Amniotic stem cell (primary cell): ENCODE measurements at places on chromosomes 6 and 20.
A peak's percentile ranks its signal among the peaks of the same experiment; 100 is the strongest.

DNA sequence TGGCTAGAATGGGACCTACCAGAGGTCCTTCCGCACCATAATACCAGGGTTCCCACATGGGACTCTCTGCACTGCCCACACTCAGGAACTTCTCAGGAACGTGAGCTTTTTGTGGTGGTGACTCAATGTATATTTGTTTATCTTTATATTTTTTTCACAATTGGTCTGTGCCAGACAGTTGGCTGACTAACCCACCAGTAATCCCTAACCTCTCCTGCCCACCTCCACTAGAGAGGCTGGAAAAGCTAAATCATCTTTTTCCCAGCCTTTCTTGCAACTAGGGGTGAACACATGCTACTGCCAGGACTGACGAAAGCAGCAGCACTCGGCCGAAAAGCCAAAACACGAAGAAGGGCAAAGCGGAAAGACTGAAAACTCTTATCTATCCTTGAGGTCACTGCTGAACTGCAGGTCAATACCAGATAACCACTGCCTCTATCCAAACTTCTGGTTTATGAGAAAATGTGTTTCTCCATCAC, 112.9 kb downstream of the TRERF1 start:
- DNase-seq, result peak; percentile 90

DNA sequence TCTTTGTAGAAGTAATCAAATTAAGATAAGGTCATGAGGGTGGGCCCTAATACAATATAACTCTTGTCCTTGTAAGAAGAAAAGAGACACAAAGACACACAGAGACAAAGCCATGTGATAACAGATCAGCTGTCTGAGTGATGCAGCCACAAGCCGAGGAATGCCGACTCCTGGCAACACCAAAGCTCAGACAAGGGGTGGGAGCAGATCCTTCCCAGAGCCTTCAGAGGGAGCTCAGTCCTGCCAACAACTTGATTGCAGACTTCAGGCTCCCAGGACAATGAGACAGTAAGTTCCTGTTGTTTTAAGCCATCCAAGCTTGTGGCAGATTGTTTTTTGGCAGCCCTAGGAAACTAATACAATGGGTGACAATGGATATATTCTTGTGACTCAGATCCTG, 325.0 kb upstream of the AGPAT4 start:
- no peak for DNase-seq

DNA sequence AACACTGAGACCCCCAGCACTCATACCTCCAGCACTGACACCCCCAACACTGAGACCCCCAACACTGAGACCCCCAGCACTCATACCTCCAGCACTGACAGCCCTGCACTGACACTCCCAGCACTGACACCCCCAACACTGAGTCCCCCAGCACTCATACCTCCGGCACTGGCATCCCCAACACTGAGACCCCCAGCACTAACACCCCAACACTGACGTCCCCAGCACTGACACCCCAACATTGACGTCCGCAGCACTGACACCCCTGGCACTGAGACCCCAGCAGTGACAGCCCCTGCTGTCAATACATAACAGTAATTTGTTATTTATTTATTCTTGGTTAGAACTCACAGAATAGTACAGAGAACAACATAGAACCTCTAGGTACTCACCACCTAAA, 58.0 kb downstream of the ERMARD start:
- DNase-seq, result no peak

DNA sequence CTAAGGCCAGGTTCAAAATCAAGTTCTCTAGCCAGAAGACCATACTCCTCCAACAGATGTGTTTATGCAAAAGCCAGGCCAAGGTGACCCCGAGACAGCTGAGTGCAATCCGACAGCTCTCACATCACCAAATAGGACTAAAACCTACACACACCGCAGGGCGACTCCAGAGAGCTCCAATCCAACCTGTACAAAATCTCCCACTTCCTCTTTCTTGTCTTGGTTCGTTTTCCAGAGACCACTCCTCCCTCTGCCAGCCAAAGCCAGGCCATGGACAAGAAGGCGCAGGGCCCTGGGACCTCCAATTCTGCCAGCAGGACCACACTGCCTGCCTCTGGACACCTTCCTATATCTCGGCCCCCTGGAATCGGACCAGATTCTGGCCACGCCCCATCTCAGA, 11.5 kb upstream of the NOP56 start:
- DNase-seq, result no peak

DNA sequence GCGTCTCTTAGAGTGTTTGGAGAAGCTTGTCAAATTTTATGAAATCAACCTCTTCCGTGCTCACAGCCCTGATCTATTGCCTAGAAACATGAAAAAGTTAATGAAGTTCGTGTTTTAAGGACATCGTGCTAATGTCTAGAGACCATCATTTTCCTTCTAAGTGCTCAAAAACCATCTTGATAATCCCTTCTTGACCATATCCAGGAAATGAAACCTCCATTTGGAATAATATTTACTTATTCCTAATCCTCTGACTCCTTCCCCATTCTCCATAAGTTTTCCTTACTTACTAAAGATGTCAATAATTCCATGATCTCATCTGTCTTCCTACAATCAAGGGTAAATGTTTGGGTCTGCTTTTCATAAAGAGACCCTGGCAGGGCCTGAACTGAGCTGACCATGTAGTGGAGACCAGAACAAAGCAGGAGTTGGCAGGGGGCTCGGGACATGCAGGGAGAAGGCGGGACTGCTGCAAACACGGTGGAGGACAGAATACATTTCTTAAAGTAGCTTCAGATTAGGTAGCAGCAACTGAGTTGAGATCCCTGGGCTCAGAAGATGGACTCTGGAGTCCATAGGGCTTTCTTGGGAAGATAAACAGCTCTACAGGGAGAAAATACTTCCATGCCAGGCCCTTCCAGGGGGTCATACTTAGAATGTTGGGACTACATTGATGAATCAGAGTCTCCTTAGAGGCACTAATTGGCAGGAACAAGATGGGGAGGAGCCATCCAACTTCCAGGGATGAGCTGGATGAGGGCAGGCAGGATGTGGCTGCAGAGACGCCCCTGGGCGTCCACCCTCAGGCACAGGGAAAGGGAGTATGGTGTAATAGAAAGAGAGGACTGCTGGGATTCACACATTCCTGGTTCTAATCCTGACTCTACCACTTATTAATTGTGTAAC, 100.7 kb downstream of the RIN2 start:
- no peak for DNase-seq

DNA sequence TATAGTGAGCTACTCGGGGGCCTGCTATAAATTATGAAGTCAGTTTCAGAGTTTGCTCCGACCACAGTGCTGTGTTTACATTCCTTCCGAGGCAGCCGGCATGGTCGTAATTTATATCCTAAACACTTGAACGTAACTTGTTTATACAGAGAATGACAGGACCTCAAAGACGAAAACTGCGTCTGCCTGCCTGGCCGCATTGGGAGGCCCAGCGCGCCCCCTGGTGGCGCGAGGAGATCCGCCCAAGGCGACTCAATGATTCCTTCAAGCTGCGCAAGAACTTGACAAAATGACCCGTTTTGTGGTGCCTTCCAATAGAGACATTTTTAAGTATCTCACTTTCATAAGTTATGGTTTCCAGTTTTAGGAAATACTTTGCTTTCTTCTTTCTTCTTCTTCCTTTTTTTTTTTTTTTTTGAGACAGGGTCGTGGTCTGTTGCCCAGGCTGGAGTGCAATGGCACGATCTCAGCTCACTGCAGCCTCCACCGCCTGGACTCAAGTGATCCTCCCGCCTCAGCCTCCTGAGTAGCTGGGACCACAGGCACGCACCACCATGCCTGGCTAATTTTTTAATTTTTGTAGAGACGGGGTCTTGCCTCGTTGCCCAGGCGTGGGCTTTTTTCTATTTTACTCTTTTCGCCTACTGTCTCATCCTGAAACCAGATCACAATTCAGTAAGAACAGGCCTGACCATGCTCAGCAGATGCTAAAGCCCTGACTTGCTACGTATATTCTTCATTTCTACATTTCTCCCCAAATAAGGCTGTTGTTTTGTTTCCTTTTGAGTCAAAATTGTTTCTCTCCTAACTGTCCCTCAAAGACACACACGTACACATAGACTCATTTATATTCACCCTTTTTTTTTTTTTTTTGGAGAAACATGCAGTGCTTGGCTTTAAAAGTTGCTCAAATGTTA, 7.8 kb downstream of the FOXF2 start:
- peak; percentile 61 for DNase-seq

DNA sequence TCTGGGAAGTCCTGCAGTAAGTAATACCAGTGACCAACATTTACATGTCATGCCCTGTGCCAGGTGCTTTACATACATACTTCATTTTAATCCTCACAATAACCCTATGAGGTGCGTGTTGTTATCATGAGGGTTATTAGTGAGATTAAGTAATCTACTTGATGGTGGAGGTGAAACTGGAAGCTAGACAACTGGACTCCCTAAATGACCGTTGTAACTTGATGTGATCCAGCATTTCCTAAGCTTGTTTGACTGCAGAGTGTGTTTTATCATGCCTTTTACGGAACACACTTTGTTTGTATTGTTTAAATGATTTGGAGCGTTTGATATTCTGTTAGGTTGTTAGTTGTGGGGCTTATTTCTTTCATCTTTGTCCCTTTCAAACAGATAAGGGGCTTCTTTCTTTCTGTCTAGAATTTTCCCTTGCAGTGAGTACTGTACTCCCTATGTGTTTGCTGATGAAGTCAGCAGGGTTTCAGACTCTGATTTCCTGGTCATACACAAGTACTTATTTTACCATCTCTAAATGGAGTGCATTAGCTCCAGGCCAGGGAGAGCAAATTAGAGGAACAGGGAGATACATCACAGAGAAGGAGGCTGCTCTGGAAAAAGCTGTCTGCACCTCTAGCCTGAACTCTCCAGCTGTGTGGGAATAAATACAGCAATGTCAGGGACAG, 29.7 kb downstream of the CHMP4B start:
- no peak for DNase-seq

- DNase-seq, result no peak
Measured at GRCh38 chr20:22554391-22554790, 30.0 kb downstream of the FOXA2 start.

GRCh38 chr20:52130406-52130805, 61.2 kb downstream of the ZFP64 start:
- no peak for DNase-seq

- DNase-seq, result peak; percentile 19
Measured at GRCh38 chr6:132445201-132445951, 44.1 kb upstream of the MOXD1 start.

- DNase-seq, result no peak
Measured at GRCh38 chr20:49956689-49957088, 20.5 kb downstream of the RNF114 start.

DNA sequence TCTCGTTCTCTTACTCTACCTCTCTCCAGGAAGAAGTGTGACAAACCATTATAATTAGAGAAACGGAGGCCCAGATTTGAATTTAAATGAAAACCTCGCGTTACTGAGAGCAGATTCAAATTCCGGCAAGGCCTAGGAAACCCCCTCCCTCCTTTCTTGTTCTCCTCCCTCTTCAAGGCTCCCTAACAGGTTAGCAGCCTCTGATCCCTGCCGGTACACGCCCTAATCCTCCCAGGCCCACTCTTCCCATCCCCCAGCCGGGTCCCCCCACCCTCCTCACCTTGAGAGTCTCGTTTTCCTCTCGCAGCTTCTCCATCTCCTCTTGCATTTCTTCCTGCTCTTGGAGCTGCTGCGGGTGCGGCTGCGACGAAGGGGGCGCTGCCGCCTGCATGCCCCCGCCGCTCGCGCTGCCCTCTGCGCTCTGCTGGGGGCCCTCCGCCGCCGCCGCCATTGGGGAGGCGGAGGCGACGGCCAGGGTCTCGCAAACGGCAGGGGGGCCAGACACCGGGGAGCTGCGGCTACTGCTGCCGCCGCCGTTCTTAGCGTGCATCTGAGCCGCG, 3.8 kb downstream of the MTCL3 start:
- no peak for DNase-seq

DNA sequence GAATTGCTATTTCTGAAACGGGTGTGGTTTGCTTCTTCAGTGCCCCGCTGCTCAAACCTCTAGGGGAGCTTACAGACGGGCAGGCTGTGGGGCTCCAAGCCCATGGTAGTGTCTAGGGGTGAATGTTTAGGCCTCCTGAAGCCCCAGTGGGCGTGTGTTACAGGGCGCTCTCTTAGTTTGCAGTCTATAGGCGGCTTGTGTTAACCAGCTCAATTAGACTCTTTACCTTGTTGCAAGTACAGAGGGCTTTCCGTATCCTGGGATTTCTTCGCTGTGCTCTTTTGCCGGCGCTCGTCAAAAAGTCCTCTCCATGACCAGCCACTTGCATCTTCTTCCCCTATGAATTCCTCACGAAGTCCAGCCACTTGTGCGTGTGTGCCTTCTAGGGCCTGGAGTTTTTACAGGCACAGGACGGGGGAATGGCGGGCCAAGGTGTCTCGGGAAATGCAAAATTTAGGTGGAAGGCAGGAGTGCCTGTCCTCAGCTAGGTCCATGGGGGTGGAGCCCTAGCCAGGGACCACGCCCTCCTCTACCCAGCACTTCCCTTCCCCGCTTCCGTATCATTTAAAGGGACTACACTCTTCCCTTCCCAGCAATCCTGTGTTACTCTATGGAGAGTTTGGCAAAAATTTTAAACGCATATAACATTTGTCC, 94.5 kb downstream of the HTR1B start:
- DNase-seq, result no peak

- DNase-seq, result no peak
Measured at GRCh38 chr6:111184827-111185532, 97.7 kb downstream of the SLC16A10 start.

DNA sequence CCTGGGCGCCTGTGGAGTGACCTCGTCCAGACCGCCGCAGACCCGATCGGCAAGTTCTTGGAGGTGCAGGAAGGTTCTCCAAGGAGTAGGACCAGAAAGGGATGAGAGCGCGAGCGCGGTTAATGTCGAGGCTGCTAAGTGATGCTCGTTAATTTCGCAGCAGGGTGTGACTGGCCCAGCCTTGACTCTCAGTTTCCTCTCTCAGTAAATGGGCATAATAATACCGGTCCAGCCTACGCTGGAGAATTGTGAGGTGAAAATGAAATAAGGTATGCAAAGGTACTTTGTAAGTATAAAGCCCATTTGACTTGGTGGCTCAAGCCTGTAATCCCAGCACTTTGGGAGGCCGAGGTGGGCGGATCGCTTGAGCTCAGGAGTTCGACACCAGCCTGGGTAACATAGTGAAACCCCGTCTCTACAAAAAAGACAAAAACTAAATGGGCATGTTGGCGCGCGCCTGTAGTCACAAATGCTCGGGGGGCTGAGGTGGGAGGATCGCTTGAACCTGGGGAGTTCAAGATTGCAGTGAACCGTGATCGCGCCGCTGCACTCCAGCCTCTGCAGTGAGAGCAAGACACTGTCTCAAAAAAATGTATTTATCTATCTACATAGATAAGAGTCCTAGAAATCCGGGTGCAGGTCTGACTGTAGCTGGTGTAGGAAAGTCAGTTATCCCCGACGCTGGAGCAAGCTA, 634 bp upstream of the BTBD9 start:
- no peak for DNase-seq

GRCh38 chr6:123879749-123880148, 76.1 kb downstream of the NKAIN2 start:
- no peak for DNase-seq

GRCh38 chr20:329851-330232, 4.5 kb downstream of the SOX12 start:
- no peak for DNase-seq

GRCh38 chr20:57473246-57474048, 51.5 kb downstream of the CTCFL start:
- DNase-seq, result no peak
